ENCODE measurements at places on chromosomes 5 and 9.

GRCh38 chr5:81300921-81301270 lies 491 bp upstream of the ZCCHC9 start:
- DNase-seq: no peak

- DNase-seq: no peak
These were observed 4.8 kb downstream of the HSDL2 start for GRCh38 chr9:112384690-112385089.

DNA sequence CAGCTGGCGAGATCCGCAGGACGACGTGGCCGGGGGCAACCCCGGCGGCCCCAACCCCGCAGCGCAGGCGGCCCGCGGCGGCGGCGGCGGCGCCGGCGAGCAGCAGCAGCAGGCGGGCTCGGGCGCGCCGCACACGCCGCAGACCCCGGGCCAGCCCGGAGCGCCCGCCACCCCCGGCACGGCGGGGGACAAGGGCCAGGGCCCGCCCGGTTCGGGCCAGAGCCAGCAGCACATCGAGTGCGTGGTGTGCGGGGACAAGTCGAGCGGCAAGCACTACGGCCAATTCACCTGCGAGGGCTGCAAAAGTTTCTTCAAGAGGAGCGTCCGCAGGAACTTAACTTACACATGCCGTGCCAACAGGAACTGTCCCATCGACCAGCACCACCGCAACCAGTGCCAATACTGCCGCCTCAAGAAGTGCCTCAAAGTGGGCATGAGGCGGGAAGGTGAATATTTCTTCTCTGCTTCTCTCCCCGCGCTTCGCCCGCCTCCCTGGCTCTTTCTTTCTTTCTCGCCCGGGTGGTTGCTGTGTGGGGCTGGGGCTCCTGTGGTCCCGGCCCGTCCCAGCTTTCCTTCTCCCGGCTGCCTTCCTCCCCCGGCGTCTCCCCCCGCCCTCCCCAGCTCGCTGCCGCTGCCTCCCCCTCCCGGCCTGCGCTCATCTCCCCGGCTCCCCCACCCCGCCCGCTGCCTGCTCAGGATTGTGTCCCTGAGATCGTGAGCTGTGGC lies 2.2 kb downstream of the NR2F1 start:
- DNase-seq: peak; percentile 60

DNA sequence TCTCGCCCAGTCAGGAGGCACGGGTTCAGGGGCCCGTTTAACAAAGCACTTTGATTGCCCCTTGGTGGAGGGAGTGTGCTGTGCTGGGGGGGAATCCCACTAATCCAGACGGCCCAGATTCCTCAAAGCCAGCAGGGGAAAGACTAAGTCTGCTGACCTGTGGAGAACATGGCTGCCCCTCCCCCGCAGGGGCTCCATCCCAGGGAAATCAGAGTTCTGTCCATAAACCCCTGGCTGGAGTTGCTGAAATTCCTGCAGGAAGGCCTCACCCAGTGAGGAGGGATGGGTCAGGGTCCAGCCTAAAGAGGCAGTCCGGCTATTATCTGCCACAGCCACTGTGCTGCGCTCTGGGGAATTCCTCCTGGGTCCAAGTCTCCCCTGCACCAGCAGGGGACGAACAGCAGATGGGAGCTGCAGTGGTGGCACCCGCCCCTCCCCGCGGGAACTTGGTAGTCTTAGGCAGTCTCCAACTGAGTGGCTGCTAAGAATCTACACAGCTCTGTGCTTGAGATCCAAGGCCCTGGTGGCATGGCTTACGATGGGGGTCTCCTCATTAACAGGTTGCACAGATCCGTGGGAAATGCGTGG lies 174.0 kb upstream of the DAB2 start:
- no peak for DNase-seq

DNA sequence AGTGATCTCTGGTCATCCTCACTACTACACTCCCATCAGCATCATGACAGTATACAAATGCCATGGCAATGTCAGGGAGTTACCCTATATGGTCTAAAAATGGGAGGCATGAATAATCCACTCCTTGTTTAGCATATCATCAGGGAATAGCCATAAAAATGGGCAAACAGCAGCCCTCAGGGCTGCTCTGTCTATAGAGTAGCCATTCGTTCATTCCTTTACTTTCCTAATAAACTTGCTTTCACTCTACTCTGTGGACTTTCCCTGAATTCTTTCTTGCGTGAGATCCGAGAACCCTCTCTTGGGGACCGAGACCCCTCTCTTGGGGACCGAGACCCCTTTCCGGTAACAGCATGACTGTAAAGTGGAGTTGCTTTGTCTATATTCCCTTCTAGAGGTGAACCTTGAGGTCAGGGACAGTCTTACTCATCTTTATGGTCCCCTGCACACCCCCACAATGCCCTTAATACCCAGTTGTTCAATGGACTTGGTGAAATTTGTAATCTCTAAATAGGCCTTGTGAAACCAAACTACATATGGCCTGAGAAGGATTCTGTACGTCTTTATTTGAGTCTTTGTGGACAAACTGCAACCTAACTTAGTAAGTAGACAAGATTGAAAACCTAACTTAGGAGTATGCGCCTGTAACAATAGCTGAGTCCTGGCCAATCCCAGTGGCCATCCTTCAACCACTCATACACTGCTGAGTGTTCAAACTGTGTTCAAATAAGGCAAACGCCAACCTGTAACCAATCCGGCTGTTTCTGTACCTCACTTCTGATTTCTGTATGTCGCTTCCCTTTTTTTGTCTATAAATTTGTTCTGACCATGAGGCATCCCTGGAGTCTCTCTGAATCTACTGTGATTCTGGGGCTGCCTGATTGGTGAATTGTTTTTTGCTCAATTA lies 32.3 kb upstream of the UBTD2 start:
- no peak for DNase-seq

GRCh38 chr9:3455717-3456116 lies 70.1 kb downstream of the RFX3 start:
- no peak for DNase-seq

- DNase-seq: no peak
These were observed 529.3 kb downstream of the DMRTA1 start for GRCh38 chr9:22975951-22976350.

DNA sequence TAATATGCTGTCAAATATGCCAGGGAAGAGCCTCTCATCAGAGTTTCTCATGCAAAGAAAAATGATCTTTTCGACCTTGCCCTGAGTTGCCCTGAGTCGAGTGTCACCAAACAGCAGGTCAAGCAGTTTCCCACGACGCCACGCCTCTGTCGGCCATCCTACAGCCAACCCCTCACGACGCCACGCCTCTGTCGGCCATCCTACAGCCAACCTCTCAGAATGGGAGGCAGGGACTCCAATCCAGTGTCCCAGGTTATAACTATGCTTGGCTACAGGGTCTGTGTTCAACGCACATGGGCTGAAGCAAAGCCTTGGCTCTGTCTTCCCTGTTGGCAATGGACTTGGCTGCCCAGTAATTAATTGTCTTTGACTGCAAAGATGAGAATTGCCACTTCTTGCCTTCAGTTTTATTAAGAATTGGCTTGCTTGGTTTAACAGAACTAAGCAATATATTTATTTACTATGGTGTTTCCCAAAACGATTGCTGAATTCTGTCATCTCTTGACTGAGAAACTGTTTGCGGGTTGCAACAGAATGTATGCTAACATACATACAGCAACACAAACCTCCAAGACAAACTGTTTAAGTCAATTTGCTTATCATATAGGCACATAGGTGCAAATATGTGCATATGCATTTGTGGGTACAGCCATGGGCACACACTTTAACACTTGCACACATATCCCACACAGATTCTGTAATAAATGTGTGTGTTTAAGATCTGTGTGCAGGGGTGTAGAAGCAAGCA lies 352.9 kb downstream of the GLIS3 start:
- no peak for DNase-seq

GRCh38 chr5:61999371-61999770 lies 306.6 kb upstream of the KIF2A start:
- no peak for DNase-seq

GRCh38 chr9:122991370-122991830 lies 42.1 kb upstream of the GPR21 start:
- DNase-seq: peak; percentile 31

- no peak for DNase-seq
These were observed 49.5 kb upstream of the MCCC2 start for GRCh38 chr5:71537687-71538086.

- no peak for DNase-seq
These were observed 90.2 kb downstream of the ESM1 start for GRCh38 chr5:54894957-54895815.

DNA sequence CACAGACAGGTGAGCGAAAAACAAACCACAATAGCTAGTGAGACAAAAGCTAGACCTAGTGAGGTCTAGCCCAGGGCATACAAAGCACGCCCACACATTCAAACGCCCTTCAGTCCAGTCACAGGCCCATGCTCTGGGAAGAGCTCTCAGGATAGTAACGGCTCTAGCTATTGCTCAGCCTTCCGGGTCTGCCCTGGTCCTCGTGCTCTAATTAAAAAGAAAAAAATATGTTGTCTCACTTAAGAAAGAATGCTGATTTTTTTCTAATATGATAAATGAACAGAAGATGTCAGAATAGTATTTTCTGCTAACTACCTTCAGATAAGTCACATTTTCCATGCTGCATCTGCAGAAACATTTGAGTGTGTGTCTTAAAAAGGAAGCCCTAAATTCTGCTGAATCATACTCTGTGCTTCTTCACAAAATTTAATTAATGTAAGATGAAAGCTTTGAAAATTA lies 94.5 kb downstream of the PLPP1 start:
- peak; percentile 28 for DNase-seq

GRCh38 chr5:74766418-74766848 lies 484 bp downstream of the GFM2 start:
- DNase-seq: peak; percentile 54

DNA sequence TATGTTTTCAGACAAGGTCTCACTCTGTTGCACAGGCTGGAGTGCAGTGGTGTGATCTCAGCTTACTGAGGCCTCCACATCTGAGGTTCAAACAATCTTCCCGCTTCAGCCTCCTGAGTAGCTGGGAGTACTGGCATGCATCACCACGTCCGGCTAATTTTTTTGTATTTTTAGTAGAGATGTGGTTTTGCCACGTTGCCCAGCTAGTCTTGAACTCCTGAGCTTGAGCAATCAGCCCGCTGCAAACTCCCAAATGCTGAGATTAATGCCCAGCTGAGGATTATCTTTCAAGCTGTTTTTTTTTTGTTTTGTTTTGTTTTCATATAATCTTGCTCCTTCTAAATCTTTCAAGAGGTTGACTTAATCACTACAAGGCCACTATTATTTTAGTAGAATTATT lies 47.3 kb upstream of the SLC28A3 start:
- no peak for DNase-seq

- DNase-seq: no peak
These were observed 714.6 kb downstream of the SEMA5A start for GRCh38 chr5:8831251-8831650.

- DNase-seq: no peak
These were observed 566 bp downstream of the RPP25L start for GRCh38 chr9:34611251-34611810.

GRCh38 chr5:55820488-55820887 lies 30.7 kb upstream of the IL31RA start:
- DNase-seq: no peak

- no peak for DNase-seq
These were observed 14.5 kb downstream of the PLPP1 start for GRCh38 chr5:55520117-55520839.

GRCh38 chr5:159854916-159855315 lies 61.4 kb upstream of the ADRA1B start:
- no peak for DNase-seq

- DNase-seq: peak; percentile 9
These were observed 30.1 kb upstream of the SLC12A2 start for GRCh38 chr5:128053291-128053954.

DNA sequence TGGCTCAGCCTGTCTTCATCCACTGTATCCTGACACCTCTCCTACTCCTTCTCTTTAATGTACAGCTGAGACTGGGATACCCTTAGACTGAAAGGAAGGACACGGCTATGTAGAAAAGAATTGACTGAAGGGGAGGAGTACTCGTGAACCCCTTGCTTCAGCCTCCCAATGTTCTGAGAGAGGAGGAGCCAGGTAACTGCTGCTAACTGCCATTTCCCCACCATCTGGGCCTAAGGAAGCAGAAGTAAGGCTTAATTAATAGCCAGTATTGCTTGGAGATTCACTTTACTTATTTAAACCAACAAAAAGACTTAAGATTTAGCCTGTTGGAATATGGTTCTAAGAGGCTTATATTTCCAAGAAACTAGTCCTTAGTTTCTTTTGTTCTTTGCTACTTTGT lies 18.8 kb upstream of the RGS3 start:
- DNase-seq: no peak

- DNase-seq: no peak
These were observed 23.1 kb downstream of the ANP32B start for GRCh38 chr9:98006127-98006796.

- DNase-seq: no peak
These were observed 274.4 kb downstream of the MAN2A1 start for GRCh38 chr5:109964136-109964535.

DNA sequence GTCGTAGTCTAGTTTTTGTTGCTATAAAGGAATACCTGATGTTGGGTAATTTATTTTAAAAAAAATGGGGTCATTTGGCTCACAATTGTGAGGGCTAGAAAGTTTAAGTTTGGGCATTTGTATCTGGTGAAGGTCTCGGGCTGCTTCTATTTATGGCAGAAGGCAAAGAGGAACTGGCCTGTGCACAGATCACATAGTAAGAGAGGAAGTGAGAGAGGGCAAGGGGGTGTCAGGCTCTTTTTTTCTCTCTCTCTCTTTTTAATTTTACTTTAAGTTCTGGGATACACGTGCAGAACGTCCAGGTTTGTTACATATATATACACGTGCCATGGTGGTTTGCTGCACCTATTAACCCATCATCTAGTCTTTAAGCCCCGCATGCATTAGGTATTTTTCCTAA lies 453.3 kb downstream of the DIRAS2 start:
- DNase-seq: no peak

DNA sequence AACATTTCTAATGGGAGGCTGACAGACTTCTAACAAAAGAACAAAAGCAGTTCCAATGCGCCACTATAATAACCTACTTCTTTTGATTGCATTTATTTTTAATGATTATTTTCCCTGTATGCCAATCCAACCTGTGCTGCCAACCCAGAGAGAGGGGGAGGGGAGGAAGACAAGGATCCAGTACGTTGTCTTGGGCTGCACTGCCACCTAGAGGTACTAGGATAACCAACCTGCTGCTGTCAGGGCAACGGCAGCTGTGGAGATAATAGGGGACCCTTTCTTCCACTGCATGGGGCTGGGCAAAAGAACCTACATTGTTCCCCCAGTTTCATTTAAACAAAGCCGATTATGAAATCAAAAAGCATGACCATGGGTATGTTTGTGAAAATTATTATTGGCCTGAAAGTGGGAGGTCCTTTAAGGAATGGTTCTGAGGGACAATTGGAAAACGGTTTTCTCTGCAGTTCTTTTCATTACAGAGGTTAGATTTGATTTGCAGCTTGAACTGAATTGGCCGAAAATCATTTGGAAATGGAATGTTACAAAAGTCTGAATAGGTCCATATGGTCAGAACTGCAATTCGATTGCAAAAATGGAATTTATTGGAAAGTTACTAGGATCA lies 101.3 kb downstream of the RASEF start:
- peak; percentile 88 for DNase-seq

DNA sequence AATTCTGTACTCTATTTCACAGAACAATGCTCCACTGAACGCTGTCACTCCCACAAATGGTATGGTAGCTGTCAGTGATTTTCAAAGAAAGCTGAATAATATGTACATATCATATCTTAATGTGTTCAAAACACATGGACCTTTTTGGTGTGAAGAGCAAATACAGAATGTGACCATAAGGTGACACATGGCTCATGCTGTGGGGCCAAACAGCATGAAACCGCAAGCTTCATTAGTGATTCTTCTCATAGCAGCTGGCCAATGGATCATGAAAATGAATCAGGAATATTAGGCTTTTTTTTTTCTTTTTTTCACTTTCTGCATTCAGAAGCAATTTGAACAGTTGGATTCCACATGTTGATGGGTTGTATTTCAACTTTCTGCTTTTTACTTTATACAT lies 54.9 kb upstream of the CDH9 start:
- DNase-seq: peak; percentile 55
